ENCODE measurements at places on chromosomes 7 and 10.
A peak's percentile ranks its signal among the peaks of the same experiment; 100 is the strongest.

- DNase-seq: no peak
Observed at GRCh38 chr10:31468536-31468859, 149.5 kb downstream of the ZEB1 start.

- no peak for DNase-seq
Observed at GRCh38 chr10:46227936-46228562, 58.7 kb upstream of the ANTXRL start.

- DNase-seq: no peak
Observed at GRCh38 chr10:71244431-71245419, 32.4 kb downstream of the UNC5B start.

- DNase-seq: no peak
Observed at GRCh38 chr7:74222851-74223710, 13.3 kb downstream of the LAT2 start.

- DNase-seq: no peak
Observed at GRCh38 chr10:95755511-95756004, 405 bp upstream of the ENTPD1 start.

GRCh38 chr7:94452239-94452638, 57.4 kb upstream of the CASD1 start:
- no peak for DNase-seq

GRCh38 chr10:73218431-73219191, 28.4 kb downstream of the DNAJC9 start:
- no peak for DNase-seq

- DNase-seq: no peak
Observed at GRCh38 chr7:121267612-121268011, 61.2 kb upstream of the WNT16 start.

- DNase-seq: no peak
Observed at GRCh38 chr7:94301024-94301586, 93.6 kb upstream of the COL1A2 start.

DNA sequence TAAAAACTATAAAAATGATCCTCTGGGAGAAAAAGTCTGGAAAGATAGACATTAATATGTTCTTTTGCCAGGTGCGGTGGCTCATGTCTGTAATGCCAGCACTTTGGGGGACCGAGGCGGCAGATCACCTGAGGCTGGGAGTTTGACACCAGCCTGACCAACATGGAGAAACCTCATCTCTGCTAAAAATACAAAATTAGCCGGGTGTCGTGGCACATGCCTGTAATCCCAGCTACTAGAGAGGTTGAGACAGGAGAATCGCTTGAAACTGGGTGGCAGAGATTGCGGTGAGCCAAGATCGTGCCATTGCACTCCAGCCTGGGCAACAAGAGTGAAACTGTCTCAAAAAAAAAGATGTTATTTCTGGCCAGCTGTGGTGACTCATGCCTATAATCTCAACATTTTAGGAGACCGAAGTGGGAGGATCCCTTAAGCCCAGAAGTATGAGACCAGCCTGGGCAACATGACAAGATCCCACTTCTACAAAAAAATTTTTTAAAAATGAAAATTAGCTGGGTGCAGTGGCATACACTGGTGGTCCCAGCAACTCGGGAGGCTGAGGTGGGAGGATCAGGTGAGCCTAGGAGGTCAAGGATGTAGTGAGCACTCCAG, 101.9 kb upstream of the LRRN3 start:
- DNase-seq: no peak

DNA sequence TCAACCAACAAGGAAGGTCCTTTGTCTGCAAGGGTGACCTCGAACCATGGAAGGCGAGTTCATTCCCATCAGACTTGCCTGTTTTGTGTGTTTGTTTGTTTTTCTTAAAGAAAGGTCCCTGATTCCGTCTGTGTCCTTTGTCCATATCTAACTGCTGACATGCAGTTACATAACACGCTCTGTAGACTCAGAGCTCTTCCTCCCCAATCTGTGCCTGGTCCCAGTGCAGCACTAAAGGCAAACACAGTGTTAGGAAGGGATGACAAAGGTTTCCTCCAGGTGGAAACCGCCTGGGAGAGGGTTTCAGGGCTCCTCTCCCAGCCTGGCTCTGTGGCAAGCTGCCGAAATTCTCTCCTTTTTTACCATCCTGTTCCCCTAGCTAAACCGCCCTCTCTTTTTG, 13.4 kb downstream of the JCAD start:
- DNase-seq: no peak

- DNase-seq: no peak
Observed at GRCh38 chr10:93903051-93903450, 9.3 kb downstream of the SLC35G1 start.

GRCh38 chr7:50647286-50647980, 82.2 kb upstream of the DDC start:
- DNase-seq: no peak

DNA sequence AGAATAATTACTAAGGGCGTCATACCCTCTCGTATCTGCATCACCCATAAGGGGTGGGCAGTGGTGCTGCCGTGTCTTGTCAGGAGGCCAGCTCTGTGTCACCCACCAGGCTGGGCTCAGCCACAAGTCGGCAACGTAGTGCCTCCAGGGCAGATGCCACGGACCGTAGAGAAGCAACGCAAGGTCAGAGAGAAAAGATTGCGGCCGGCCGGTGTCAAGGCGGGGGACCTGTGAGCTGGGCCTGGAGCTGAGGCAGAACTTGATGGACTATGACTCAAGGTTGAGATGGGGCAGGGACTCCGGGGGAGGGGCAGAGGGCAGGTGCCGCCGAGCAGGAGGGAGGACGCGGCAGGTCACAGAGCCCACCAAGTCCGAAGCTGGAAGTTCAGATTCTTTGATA, 29.5 kb downstream of the FOXK1 start:
- no peak for DNase-seq

- DNase-seq: no peak
Observed at GRCh38 chr10:124087672-124088634, 5.4 kb downstream of the CHST15 start.

- peak; percentile 2 for DNase-seq
Observed at GRCh38 chr7:26101361-26102151, 50.4 kb upstream of the NFE2L3 start.

DNA sequence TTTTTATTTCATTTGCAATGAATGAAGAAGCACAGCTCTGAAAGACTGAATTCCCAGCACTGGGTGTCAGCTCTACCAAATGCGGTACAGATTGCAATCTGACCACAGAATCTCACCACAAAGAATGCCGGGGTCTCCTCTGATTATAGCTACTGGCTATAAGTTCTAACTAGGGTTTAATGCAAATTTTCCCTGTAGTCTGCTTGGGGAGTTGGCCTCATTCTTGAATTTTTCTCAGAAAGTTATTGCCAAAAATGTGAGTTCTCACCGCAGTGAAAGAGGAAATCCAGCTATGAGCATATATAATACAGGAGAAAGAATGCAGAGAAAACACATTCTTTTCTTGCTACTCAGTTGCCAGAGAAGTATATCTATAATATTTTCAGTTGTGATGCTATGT, 1255.7 kb upstream of the LRRTM3 start:
- no peak for DNase-seq

GRCh38 chr10:85794553-85794952, 572.0 kb downstream of the GRID1 start:
- no peak for DNase-seq

- no peak for DNase-seq
Observed at GRCh38 chr7:31116615-31117014, 64.5 kb downstream of the ADCYAP1R1 start.

DNA sequence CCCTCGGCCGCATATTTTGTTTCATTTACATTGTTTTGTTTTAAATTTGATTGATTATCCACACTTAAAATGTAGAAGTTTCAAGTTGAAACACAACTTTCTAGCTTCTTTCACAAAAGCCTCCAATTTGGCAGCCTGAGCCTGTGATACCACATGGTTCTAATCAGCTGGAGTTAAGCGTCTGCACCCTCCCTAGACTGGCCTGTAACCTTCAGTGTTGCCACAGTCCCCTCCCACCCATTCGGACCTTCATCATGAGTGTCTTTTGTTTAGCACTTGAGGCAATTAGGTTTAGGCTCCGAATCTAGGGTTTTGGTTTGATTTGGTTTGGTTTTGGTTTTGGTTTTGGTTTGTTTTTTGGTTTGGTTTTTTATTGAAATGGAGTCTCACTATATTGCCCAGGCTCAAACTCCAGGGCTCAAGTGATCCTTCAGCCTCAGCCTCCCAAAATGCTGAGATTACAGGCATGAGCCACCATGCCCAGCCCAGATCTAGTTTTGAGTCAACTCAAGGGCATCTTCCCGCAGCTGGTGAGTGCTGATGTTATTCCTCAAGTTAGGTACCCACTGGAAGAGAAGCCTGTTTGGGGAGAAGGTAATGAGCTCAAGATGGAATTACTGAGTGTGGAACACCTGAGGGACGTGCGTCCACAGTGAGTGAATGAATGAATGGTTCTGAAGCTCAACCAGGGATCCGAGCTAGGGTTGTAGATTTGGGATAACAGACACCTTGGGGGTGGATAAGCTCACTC, 201.4 kb downstream of the HECW1 start:
- DNase-seq: no peak

DNA sequence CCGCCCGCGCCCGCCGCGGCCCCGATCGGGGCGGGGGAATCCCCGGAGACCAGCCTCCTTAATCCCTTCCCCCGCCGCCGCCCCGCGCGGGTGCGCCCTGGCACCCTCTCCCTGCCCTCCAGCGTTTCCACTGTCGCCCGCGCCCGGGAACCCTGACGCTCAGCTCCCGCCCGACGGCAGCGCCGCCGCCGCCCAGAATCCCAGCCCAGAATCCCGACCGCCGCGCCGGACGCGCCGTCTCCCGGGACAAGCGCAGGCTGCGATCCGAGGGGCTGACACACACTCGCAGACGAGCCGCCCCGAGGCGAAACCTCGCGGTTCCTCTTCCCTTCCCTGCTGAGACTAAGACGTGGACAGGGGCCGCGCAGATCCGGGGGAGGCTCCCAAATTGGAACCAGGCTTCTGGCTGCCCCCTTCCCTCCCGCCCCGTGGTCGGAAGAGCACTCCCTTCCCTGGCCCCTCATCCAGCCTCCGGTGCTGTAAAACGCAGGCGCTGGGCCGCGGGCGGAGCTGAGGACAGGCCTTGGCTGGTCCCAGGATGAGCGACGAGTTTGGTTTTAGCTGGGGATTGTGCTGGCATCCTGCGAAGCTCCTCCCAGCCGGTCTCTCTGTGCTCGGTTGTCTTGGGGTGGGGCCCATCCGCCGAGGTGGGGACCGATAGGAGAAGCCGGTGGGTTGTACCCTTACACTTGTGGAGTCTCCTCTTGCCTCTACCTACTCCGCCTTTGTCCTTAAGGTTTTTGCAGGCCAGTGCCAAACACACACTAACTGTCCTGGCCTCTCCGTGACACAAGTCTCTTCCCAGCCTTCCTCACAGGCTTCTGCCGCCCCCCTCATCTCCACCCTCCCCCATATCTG, 1.1 kb downstream of the MARVELD1 start:
- DNase-seq: no peak

GRCh38 chr10:80453842-80454512, at the start of gene TSPAN14:
Gene TSPAN14 (plus strand): TSS chr10:80454310. CDS start chr10:80489234, 34,924 bp downstream.
- peak; percentile 66 for DNase-seq

DNA sequence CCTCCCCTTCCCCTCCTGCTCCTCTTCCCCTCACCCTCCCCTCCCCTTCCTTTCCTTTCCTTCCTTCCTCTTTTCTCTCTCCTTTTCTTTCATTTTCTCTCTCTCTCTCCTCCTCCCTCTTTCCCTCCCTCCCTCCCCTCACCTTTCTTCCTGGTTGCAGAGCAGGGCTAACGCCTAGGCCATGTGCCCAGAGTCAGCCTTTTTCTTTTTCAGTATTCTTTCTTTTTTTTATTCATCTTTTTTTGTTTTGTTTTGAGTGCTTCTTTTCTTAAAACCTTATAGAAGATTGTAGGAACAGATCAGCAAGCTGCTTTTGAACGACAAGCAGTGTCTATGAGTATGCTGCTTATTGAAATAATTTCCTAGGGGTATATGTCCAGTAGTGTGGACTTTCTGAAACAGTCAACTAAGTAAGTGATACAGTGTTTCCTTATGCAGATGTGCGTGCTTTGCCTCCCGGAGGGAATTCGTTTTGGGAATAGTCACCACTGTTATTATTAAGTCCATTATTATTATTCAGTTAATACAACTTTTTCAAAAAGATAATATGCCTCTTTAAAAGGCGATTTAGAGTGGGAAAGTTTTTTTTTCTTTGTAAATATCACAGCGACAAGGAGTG, 219.2 kb downstream of the CAMK1D start:
- DNase-seq: no peak

DNA sequence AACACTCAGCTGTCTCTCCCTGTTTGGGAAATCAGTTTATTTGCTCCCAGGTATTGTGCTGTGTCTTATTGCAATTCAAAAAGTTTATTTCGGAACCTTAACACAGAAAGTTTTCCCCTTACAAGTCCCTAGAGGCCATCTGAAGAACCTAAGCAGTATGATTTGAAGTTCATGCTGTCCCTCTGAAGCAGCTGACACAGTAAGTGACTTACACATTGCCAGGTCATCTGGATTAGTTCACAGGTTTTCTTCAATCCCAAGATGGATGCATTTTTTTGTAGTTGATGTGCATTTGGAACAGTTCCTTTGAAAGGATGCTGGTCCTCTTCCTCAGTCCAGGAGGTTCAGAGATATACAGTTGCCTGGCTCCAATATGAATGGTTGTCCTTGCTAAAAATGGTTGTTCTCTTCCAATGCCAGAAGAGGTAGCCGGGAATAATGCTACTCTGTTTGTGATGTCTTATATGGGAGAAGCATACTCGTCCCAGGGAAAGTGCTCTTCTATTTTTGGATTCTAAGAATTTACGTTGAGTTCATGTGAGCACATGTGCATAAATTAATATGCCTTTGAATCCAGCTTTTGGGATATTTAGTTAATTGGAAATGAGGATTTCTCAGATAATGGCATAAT, 183.5 kb upstream of the PHYHIPL start:
- no peak for DNase-seq

GRCh38 chr7:159125104-159125954, 19.3 kb downstream of the VIPR2 start:
- no peak for DNase-seq

GRCh38 chr7:32868116-32868515, 23.4 kb downstream of the KBTBD2 start:
- DNase-seq: no peak

GRCh38 chr7:50957855-50958254, 175.2 kb upstream of the GRB10 start:
- DNase-seq: no peak

DNA sequence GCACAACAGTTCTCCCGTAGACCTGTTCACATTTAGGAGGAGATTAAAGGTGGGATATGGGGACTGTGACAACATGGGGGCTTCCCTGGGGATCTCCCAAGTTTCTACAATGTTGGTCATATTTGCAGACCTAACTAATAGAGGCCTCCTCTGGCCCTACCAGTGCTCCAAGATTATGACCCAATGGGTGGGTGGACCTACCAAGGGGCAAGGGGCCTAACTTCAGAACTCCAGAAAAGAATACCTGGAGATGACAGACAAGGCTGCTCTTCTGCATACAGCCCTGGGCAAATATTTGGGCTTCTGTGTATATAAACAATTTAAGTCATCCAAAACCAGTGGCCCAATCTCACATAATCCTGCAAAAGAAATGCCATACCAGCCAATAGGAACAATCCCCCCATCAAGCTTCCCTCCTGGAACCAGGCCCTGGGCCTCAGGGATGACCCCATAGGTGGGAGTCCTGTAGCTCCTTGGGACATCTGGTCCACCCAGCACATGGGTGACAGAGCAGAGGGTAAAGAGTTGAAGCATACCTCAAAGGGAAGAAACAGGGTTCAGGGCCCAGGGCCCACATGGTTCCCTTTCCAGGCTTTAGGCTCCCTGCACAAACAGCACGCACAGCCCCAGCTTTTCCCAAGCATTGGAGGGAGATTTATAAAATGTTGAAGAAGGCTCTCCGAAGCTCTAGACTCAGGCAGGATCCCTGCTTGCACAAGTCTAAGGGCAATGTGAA, 86.1 kb upstream of the CHST15 start:
- no peak for DNase-seq

- no peak for DNase-seq
Observed at GRCh38 chr10:60975716-60976115, 31.7 kb upstream of the RHOBTB1 start.

- DNase-seq: no peak
Observed at GRCh38 chr7:22864855-22865601, 42.4 kb upstream of the TOMM7 start.
